ENCODE measurements at places on chromosomes 1 and 21.

DNA sequence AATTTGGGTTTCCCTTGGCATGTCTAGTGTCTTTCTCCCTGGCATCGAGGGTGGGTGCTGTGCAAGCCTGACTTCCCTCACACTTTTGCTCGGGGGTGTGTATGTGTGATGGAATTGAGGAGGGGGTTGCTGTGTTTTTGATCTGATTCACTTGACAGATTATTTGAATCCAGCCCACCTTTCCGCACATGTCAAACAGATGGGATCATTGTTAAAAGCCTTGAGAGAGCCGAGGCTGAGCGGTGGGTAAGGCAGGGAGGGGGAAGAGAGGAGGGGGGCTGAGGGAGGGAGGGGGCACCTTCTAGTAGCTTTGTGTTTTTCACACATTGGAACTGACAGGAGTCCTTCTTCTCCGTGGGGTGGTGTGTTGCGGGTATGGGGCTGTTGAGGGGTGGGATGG, 90.0 kb downstream of the PAPPA2 start:
- DNase-seq: no peak

DNA sequence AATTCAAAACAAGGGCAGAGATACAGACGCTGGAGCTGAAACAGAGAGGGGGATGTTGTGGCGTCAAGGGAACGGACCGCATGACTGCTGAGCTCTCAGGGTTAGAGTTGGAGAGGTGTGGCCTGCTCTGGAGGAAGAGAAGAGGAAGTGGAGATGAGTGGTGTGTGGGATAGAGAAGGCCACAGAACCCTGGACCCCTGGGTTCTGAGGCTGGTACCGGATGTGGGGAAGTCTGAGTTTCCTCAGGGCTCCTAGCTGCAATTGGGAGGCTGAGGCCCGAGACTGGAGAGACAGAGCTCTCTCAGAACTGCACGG, 1.8 kb downstream of the BCAN start:
- DNase-seq: no peak

- no peak for DNase-seq
Observed at GRCh38 chr1:82724246-82724645, 923.5 kb downstream of the ADGRL2 start.

DNA sequence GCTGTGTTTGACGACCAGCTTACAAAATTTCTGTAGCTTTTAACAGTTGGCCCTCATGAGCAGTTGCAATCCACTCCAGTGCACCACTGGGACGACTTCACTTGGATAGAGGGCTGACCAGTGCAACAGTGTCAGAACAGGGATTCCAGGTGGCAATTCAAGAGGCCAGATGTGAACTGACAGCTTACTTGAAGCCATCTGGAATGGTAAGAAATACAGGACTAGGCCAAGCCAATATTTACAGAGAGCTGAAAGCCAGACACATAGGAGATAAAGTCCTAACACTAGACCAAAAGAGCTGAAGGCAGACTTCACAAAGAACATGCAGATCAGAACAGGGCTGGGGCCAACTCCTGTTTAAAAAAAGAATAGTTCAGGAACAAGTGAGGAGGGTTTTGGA, 93.5 kb upstream of the NFIA start:
- no peak for DNase-seq

DNA sequence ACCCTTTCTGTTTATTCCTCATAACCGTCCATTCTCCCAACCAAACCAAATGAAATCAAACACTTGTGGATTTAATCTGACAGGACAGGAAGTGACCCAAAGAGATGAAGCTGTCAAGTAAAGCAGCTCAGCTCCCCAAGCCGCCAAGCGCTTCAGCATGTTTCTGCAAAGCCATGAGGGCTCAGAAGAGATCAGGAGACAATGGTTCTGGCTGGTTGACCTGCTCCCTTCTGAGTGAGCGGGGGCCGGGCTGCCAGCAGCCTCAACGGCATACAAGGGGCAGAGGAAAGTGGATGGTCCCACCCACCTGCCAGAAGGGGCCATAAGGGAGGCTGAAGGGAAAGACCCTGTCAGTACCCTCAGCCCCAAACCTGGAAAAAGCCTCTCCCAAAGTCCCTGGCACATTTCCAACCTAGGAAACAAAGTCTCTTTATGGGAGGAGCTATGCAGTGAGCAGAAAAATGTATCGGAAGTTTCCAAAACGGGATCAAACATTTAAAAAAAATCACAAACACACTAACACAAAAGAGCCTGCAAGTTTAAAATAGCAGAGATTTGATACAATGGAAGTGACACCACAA, 45.4 kb downstream of the SLC45A1 start:
- DNase-seq: no peak

- DNase-seq: no peak
Observed at GRCh38 chr1:225460021-225460736, 32.3 kb upstream of the LBR start.

DNA sequence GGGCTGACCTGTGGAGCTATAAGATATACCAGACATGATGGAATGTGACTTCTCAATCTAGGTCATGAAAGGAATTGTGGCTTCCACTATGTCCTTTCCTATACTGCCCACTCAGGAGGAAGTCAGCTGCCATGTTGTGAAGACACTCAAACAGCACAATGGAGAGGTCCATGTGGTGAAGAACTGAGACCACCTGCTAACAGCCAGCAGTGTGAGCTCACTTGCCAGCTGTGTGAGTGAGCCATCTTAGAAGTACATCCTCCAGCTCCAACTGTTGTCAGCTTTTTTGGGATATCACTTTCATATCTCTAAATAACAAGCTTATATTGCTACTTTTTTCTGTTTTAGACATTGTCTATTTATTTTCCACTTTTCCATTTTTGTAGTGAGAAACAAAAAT, 29.7 kb downstream of the OLFML3 start:
- no peak for DNase-seq

GRCh38 chr1:67676946-67677345, 8.1 kb upstream of the GADD45A start:
- DNase-seq: no peak

GRCh38 chr1:61448914-61449313, 276.0 kb downstream of the TM2D1 start:
- no peak for DNase-seq

DNA sequence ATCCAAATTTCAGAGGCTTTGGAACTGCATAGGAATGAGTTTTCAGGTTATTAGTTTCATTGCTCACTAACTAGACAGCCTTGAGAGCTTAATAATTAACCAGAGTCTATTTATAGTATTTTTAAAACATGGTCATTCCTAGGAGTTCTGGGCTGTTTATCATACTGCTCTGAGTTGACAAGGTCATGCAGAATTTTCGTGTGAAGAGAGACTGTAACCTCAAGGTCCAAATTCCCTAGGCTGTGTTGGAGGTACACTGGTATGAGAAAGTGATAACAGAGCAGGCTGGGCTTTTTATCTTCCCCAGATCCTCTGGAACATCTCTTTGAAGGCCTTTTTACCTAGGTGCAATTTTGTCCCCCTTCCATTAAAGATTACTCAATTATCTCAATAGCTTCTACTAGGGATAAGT, 736.3 kb downstream of the LTN1 start:
- DNase-seq: no peak

- no peak for DNase-seq
Observed at GRCh38 chr1:235102259-235102582, 26.4 kb downstream of the TOMM20 start.

GRCh38 chr1:160205242-160206035, at the start of gene PEA15:
PEA15 (plus strand) TSS chr1:160205384; CDS start chr1:160211545, 6,161 bp downstream.
- DNase-seq: peak; percentile 78

GRCh38 chr1:29233693-29234092, 2.6 kb upstream of the PTPRU start:
- DNase-seq: no peak

GRCh38 chr1:44483089-44483874, 78.2 kb downstream of the RNF220 start:
- no peak for DNase-seq

DNA sequence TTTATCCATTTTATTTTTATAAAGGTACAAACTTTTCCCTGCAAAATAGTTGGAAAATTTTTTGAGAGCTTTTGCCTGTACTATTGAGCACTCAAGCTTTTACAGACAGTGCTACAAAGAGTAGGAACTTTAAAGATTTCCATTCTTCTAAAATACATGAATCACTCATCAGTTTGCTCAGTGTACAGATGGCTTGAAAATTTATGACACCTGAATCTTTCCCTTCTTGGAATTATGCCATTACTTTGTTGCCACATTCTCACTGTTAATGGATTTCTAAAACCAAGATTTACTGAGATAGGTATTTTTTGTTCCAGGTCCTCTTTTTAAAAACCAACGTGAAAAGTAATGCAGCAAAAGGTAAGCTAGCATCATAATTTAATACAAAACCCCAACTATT, 76.0 kb downstream of the GPATCH2 start:
- DNase-seq: no peak

DNA sequence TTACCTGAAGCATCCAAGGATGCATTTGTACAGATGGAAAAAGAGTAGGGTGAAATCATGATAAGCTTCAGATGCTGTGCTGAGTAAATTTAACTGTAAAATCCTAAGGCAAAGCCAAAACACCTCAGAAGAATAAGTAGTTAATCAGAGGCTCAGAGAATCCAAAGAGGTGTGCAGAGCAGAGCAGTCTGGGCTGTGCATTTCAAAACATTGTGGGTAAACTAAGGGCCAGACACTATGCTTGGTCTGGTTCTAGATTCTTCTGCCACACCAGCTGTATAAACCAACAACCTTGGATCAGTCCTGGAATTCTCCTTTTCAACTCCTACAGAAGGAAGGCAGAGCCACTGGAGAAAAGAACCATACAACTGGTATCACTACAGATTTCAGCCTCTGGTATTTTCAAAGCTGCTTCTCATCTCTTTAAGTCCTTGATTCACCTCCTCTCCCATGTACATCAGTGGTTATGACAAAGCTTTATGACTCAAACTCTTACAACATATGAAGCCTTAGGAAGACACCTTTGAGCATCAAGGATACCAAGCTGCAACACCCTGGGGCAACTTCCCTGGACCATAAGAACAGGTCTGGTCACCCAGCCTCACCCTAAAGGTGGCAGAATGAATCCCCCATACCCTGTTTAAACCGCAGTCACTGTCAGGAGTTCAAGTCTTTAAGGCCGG, 11.6 kb upstream of the HIPK1 start:
- DNase-seq: no peak

- DNase-seq: no peak
Observed at GRCh38 chr1:100724281-100724680, 4.7 kb downstream of the VCAM1 start.

DNA sequence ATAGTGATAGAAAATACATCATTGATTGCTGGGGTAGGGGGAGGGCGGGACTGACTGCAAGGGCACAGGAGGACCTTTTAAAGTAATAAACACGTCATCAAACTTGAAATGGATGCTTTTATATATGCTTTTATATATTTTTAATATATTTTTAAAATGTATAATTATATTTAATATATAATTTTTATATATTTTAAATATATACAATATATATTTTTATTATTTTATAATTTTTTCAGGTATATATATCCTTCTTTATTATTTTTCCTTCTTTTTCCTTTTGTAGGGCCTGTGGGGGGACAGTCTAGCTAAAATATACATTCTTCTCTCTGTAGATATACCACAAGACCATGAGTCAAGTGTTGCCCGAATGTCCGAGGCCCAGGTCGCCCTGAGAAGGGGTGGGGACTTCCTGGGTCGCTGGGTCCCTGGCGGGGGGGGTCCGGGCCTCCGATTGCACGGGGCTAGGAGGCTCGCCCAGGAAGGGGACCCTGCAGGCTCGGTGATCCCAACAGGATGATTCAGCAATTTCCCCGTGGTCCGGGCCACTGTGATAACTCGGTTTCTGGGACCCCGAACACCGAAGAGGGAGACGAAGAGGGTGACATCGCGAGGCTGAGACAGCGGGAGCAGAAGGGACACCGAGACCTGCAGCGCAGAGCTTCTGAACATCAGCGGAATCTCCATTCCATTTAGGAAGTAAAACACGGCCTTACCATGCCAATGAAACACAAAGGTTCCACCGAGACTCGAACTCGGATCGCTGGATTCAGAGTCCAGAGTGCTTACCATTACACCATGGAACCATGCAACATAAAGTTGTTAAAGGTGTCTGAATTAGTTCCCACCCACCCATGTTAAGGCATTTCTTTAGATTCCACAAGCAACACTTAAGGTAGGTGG, 112.5 kb upstream of the NBPF11 start:
- DNase-seq: peak; percentile 17

GRCh38 chr1:204199579-204199978, 3.3 kb upstream of the KISS1 start:
- DNase-seq: no peak

GRCh38 chr1:170073893-170074249, 624 bp downstream of the KIFAP3 start:
- no peak for DNase-seq

DNA sequence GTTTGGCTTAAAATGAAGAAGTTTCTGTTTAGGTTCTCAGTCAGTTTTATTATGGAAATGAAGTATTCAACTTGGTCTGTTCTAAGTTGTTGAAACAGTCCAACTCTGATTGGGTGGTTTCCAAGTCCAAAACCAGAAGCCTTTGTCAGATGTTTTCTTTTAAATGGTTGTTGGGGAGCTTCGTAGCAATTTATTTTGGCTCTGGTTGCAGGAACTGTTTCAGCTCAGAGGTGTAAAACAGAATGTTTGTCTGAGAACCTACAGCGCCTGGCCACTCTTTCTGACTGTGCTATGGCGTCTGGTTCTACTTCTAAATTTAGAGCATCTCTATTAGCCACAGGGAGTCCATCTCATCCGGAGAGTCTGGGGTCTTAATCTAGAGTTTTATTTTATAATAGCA, 582.6 kb upstream of the TMPRSS15 start:
- DNase-seq: no peak

GRCh38 chr1:93349231-93350135, 3.8 kb downstream of the DR1 start:
- no peak for DNase-seq

DNA sequence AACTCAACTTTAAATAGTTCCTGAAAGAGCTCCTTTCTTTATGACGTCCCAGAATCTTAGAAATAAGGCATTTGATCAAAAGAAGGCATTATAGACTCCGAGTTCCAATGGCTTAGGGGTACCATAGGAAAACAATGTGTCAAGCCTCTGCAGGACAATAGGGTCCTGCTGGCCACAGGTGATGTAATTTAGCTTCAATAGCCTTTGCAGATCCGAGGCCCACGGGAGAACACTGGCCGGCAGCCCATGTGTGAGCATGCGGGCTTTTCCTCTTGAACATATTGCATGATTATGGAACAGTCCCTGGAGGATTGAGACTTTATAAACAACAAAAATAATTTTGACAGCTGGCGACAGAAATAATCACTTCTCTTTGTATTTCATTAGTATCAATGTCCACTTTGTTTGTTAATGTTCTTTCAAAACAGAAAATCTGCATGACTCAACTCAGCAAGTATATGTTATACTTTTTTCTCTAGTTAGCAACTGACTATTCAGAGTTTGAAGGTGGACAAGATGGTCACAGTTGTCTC, 49.0 kb upstream of the NR5A2 start:
- DNase-seq: no peak

Measured in stimulated activated CD4-positive, alpha-beta T cell treated with anti-CD3 and anti-CD28 coated beads, TNF-alpha, amount 100 ng/mL, for 24 hours (primary cell).